ENCODE measurements at places on chromosomes 3 and 15. TPM values are rescaled to one million over a fixed set of nuclear protein-coding genes. Genes with fewer than 3 reads are reported as not detected.

The GOLGA8H gene
- 2.4 TPM for polyA plus RNA-seq

The C3orf49 gene
- 1.00 TPM for polyA plus RNA-seq

The IL17RE gene
- polyA plus RNA-seq: 18.6 TPM

The AHSG gene
- 0.62 TPM for polyA plus RNA-seq

The IMPG2 gene
- 0.76 TPM for polyA plus RNA-seq

The ZNF774 gene
- 5.4 TPM for polyA plus RNA-seq

The SERINC4 gene
- polyA plus RNA-seq: not detected

The GPR87 gene
- not detected for polyA plus RNA-seq

The GOLGA8G gene
- polyA plus RNA-seq: 0.08 TPM

Data from left kidney (tissue), 8 donors.